NCI-H1436 treated with DMSO at 0.1 percent for 48 hours (cell line): ENCODE measurements at places on chromosomes 1 and 21.

- no peak for DNase-seq
Observed at GRCh38 chr1:234330843-234331215, 42.4 kb upstream of the COA6 start.

- DNase-seq: no peak
Observed at GRCh38 chr1:41730806-41731205, 187.9 kb downstream of the HIVEP3 start.

DNA sequence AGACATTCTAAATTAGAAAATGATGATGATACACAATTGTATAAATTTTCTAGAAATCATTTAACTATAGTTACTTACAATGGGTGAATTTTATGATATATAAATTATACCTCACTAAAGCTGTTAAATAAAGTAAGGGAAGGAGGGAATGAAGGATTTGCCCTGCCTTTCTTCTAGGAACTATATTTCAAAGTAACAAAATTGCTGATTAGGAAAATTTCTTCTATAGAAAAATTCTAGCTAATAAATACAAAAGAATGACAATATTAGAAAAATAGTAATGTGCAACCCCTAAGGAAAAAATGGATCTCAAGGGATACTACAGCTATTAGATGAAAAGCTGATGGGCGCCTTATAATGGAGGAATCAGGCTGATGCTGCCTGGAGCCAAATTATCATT is 23.1 kb downstream of the SPATA6 start:
- DNase-seq: no peak

- DNase-seq: no peak
Observed at GRCh38 chr1:170560681-170561285, 28.8 kb downstream of the GORAB start.

- no peak for DNase-seq
Observed at GRCh38 chr1:7518411-7518810, 252.7 kb upstream of the VAMP3 start.
